ENCODE measurements at places on chromosomes 11 and 22.

GRCh38 chr11:1200611-1201191, 22.2 kb upstream of the MUC5B start:
- DNase-seq = peak; percentile 4

DNA sequence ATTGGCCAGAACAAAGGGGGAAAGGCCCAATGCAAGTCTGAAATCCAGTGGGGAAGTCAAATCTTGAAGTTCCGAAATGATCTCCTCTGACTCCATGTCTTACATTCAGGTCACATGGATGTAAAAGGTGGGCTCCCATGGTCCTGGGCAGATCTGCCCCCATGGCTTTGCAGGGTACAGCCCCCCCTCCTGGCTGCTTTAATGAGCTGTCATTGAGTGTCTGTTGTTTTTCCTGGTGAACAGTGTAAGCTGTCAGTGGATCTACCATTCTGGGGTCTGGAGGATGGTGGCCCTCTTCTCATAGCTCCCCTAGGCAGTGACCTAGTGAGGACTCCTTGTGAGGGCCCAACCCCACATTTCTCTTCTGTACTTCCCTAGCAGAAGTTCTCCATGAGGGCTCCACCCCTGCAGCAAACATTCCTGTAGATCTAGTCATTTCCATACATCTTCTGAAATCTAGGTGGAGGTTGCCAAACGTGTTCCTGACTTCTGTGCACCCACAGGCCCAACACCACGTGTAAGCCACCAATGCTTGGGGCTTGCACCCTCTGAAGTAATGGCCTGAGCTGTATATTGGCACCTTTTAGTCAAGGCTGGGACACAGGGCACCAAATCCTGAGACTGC, 9.3 kb downstream of the CARD18 start:
- no peak for DNase-seq

DNA sequence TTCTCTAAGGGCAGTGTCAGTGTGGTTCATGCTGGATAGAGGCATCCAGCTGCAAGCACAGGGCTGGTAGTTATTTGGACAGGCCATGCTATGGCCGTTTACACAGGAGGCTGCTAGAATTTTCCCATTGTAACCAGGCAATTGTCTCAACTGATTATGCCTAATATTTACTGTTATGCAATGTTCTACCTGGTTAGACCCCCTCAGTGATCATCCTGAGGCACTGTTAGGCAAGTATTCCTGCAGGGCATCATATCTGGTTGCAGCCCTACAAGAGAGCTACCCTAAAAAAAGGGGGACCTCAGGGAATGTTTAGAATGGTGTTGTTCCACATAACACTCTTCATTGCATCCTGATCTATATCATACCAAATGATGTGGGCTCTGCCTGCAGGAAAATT, 1124.6 kb downstream of the JRKL start:
- DNase-seq = no peak

- DNase-seq = no peak
Measured at GRCh38 chr22:20725987-20726558, 47.8 kb upstream of the SERPIND1 start.

DNA sequence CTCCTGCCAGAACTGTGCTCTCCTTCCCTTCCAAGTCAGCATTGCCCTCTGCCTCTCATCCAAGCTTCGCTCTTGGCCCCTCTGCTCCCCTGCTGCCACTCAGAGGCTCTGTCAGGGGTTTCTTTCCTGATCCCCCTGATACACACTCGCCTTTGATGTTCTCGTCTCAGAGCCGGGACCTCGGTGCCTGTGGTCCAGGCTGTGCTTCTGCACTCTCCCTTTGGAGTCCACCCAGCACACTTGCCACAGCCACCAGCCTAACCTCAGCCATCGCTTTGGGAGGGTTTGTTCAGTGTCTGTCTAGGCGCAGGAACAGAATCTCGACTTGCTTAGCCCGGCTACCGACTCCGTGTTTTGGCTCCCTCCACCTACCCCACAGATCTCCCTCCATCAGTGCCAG, 29.1 kb downstream of the PPFIA1 start:
- no peak for DNase-seq

DNA sequence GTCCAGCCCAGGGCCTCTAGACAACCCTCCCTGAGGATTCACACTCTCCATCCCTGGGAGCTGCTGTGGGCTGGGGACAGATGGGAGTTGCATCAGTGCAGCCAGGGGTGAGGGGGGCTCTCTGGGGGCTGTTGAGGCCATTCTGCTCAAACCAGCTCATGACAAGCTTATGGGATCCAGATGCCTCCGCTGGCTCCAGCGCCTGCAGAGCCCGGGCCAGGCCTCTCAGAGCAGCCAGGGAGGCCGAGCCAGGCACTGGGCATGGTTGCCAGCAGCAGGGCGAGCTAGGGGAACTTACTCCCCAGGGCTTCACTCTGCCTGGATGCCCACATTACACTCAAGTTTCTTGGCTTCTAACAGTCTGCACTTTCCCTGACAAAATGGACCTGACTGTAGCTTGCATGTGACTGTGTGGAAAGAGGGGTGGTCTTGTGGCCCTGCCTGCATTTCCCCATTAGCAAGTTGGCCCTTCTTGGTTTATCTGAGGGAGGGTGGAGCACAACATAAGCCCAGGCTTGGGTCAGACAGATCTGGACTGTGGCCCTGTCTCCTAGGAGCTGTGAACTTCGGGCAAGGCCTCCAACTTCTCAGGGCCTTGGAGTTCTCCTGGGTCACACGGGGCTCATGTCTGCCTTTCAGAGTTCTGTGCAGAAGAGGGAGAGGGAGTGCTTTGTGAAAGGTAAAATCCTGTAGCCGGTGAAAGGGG, 34.5 kb upstream of the CYB5R3 start:
- no peak for DNase-seq

- no peak for DNase-seq
Measured at GRCh38 chr11:92827132-92827531, 142.3 kb upstream of the MTNR1B start.

Data from T-helper 1 cell (primary cell).